ENCODE measurements at places on chromosomes 16 and 17. TPM values are rescaled to one million over a fixed set of nuclear protein-coding genes. Genes with fewer than 3 reads are reported as not detected.

Gene TMEM106A
- 20.2 TPM for total RNA-seq

Gene PRSS53
- 2.4 TPM for total RNA-seq

Gene PIRT
- 0.18 TPM for total RNA-seq

Gene RSKR
- total RNA-seq, result 15.7 TPM

DNA sequence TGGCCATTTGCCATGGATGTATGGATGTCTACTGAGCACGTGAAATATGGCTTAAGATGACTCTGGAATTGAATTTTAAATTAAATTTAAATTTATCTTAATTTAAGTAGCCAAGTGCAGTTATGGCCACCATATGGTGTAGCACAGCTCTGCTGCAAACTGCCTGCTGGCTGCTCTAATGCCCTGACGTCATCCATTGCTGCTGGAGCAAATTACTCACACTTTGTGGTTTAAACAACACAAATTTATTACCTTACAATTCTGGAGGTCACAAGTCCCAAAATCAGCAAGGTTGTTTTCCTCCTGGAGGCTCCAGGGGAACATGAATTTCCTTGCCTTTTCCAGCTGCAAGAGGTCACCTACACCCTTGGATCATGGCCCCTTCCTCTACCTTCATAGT is 679.3 kb upstream of the EEF2KMT start:
- DNase-seq, result no peak

GRCh38 chr17:34252444-34253138 is 2.5 kb upstream of the CCL2 start:
- DNase-seq, result peak; percentile 95

- peak; percentile 73 for DNase-seq
Observed at GRCh38 chr17:78669975-78670518, 92.9 kb upstream of the DNAH17 start.

DNA sequence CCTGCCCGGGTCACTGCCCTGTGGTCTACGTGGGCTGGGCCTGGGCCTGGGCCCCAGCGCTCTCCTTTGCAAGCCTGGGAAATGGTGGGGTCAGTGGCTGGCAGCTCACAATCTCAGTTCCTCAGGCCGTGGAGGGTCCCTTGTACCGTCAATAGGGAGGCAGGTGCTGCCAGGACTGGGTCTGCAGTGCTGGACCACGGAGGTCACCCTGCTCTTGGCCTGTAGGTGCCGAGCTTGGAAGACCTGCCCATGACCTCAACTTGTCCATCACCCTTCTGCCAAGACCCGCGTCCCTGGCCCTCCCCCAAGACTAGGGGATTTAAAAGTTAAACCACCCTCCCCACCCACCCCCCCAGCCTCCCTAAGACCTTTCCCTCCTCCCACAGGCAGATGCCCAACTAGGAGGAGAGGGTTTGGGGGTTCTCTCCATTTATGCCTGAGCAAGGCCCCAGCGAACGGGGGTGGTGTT is 2.5 kb downstream of the TBX2 start:
- no peak for DNase-seq

GRCh38 chr16:82313754-82314153 is 143.7 kb upstream of the MPHOSPH6 start:
- no peak for DNase-seq

- DNase-seq, result peak; percentile 42
Observed at GRCh38 chr17:1053661-1054360, 56.9 kb downstream of the TIMM22 start.
